ENCODE measurements at places on chromosomes 1 and 21. TPM values are rescaled to one million over a fixed set of nuclear protein-coding genes. Genes with fewer than 3 reads are reported as not detected.

DNASE2B gene
- not detected for total RNA-seq

CAMSAP2 gene
- 52.6 TPM for total RNA-seq

RNPEP gene
- total RNA-seq: 80.5 TPM

HSD3B2 gene
- not detected for total RNA-seq

EVA1C gene
- total RNA-seq: 0.89 TPM

ARHGEF10L gene
- total RNA-seq: 16.1 TPM

FMOD gene
- total RNA-seq: 12.1 TPM

RXFP4 gene
- not detected for total RNA-seq

MCOLN3 gene
- 0.51 TPM for total RNA-seq

PADI2 gene
- 0.13 TPM for total RNA-seq

XCL1 gene
- total RNA-seq: not detected

GRCh38 chr1:65109487-65109886 is 38.5 kb upstream of the AK4 start:
- H3K27me3 ChIP-seq: no peaks in the 10 kb centered on the region
- no peak overlapping the region for H3K27ac ChIP-seq
- H3K4me3 ChIP-seq: no peak overlapping the region
- H3K4me1 ChIP-seq: no peaks in the 10 kb centered on the region

GRCh38 chr1:151408891-151409290 is 9.5 kb downstream of the PSMB4 start:
- H3K4me3 ChIP-seq: no peak overlapping the region
- no peaks in the 10 kb centered on the region for H3K27me3 ChIP-seq
- H3K36me3 ChIP-seq: peaks cover 71% of the 10 kb centered on the region
- peak; percentile 16 for DNase-seq
- H3K27ac ChIP-seq: no peak overlapping the region
- no peaks in the 10 kb centered on the region for H3K4me1 ChIP-seq

- H3K4me3 ChIP-seq: no peak overlapping the region
- peaks cover 5% of the 10 kb centered on the region for H3K4me1 ChIP-seq
- no peak overlapping the region for H3K27ac ChIP-seq
- H3K36me3 ChIP-seq: no peaks in the 10 kb centered on the region
- no peak for DNase-seq
Measured at GRCh38 chr1:171310661-171311087, 3.3 kb upstream of the FMO4 start.

- H3K27ac ChIP-seq: peak overlapping the region; percentile 71
- DNase-seq: peak; percentile 85
- H3K4me3 ChIP-seq: peak overlapping the region; percentile 48
Measured at GRCh38 chr1:230090194-230090711, 23.2 kb downstream of the GALNT2 start.

- peak overlapping the region; percentile 52 for H3K27ac ChIP-seq
- peaks cover 4% of the 10 kb centered on the region for H3K36me3 ChIP-seq
- peak overlapping the region; percentile 48 for H3K4me3 ChIP-seq
- no peaks in the 10 kb centered on the region for H3K27me3 ChIP-seq
Measured at GRCh38 chr1:28751315-28752060, 14.7 kb downstream of the YTHDF2 start.

- H3K4me3 ChIP-seq: no peak overlapping the region
- peaks cover 6% of the 10 kb centered on the region for H3K4me1 ChIP-seq
- no peaks in the 10 kb centered on the region for H3K27me3 ChIP-seq
- no peaks in the 10 kb centered on the region for H3K36me3 ChIP-seq
Measured at GRCh38 chr1:202815120-202815519, 4.4 kb downstream of the PCAT6 start.

DNA sequence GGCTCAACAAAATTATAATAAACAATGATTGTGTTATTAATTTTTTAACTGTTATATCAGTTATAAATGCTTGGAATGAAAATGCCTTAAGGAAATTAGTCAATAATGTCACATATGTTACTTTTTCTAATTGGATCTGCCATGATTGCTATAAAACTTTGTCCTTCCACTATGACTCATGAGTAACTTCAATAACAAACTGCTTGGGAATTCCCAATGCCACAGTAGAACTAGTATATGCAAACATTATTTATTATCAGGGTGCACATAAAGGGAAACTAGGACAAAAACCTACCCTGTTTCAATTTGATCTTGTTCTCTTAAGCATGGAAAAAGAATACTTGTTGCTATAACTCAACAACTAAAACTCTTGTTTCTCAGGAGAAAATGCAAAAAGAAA is 59.1 kb upstream of the PDC start:
- H3K36me3 ChIP-seq: no peaks in the 10 kb centered on the region
- no peak overlapping the region for H3K4me3 ChIP-seq
- H3K27me3 ChIP-seq: no peaks in the 10 kb centered on the region
- H3K4me1 ChIP-seq: no peaks in the 10 kb centered on the region
- no peak overlapping the region for H3K27ac ChIP-seq

DNA sequence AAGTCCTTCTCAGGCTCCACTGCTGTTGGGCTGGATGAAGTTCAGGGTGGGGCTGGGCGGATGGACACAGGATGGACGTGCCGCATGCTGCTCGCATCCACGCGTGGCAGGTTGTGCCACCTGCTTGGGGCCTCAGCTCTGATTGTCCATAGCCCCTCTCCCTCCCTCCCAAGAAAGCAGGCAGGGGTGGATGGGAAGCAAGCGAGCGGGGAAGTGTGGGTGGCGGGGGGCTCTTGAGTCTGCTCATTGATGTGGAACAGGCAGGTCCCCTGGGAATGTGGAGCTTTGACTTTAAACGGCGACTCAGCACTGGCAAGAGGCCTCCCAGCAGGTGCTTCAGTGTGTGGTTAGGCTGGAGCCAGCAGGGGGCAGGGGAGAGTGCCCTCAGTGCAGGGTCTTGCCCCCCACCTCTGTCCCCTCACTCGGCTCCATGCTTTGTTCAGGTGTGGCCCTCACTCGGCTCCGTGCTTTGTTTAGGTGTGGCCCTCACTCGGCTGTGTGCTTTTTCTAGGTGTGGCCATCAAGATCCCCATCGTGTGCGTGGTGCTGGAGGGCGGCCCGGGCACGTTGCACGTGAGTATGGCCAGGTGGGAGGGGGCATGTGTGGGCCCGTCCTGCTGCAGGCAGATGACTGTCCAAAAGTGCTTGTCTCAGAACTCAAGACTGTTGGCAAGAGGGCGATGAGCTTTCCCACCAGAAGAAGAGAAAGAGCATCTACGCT is 23.9 kb downstream of the TRPM2 start:
- no peak for DNase-seq
- H3K4me3 ChIP-seq: no peak overlapping the region
- no peaks in the 10 kb centered on the region for H3K4me1 ChIP-seq
- H3K27ac ChIP-seq: no peak overlapping the region

DNA sequence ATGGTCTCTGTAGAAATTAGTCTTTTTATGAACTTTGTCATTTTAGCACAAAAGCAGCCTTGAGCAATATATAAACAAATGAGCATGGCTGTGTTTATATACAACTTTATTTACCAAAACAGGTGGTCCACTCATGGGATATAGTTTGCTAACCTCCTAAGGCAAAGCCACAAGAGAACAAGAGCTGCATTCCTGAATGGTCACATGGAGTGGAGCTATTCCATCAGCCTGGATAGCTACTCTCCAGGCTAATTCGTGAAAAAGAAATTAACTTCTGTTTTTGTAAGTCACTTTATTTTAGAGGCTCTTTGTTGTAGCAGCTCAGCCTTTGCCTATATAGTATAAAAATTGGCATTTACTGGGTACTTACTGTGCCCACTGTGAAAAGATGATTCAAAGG is 163.3 kb upstream of the FAM78B start:
- DNase-seq: no peak
- H3K36me3 ChIP-seq: no peaks in the 10 kb centered on the region
- no peak overlapping the region for H3K4me3 ChIP-seq
- no peaks in the 10 kb centered on the region for H3K27me3 ChIP-seq
- no peaks in the 10 kb centered on the region for H3K4me1 ChIP-seq

DNA sequence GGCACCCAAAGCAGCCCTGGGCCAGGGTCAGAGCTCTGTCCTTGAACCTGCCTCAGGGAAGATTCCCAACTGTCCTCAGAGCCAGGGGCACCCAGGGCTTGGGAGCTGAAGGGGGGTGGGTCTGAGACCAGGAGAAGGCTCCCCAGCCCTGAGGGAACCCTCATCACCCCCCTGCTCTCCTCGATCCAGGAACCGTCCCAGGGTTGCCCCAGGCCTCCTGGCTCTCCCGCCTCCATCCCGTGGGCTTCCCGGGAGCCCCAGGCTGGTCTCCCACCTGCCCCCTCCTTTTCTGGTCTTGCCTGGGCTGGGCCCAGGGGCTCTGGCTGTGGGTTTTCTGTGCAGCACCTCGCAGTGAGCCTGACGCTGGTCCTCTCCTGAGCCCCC is 6.7 kb upstream of the SAMD11 start:
- H3K27ac ChIP-seq: no peak overlapping the region
- no peak for DNase-seq
- no peaks in the 10 kb centered on the region for H3K36me3 ChIP-seq
- no peaks in the 10 kb centered on the region for H3K27me3 ChIP-seq
- H3K4me3 ChIP-seq: no peak overlapping the region

- no peak for DNase-seq
- no peaks in the 10 kb centered on the region for H3K36me3 ChIP-seq
- H3K27me3 ChIP-seq: no peaks in the 10 kb centered on the region
- no peak overlapping the region for H3K4me3 ChIP-seq
- H3K27ac ChIP-seq: no peak overlapping the region
- H3K4me1 ChIP-seq: no peaks in the 10 kb centered on the region
Measured at GRCh38 chr1:35243691-35244090, 24.8 kb upstream of the ZMYM4 start.

GRCh38 chr1:169694304-169695075 is 16.9 kb downstream of the SELL start:
- no peaks in the 10 kb centered on the region for H3K36me3 ChIP-seq
- no peaks in the 10 kb centered on the region for H3K27me3 ChIP-seq
- no peak overlapping the region for H3K27ac ChIP-seq

DNA sequence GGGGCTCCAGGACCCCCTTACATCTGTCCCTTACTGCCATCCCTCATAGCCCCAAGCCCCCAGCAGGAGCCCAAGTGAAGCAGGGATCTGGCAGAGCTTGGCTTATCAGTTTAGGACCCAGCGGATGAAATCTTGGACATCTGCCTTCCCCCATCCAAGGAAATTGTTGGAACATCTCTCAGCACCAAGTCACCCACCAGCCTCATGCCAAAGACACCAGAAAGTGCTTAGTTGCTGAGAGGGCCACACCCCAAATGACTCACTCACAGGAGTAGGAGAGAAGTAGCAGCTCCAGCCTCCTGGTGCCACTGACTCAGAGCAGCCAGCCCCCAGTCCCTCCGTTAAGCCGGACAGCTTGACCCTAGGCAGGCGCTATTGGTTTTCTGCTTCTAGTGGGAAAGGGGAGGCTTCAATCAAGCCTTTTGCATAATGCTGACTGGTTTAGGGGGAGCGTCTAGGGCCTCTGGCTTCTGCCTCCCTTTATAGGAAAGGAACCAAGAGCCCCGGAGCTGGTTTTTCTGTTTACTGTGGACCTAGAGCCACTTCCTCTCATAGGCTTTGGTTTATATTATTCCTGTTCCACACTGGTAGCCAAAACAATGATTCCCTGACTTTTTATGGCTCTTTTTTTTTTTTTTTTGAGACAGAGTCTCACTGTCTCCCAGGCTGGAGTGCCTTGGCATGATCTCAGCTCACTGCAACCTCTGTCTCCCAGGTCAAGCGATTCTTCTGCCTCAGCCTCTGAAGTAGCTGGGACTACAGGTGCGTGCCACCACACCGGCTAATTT is 114.2 kb upstream of the IPO9 start:
- peak overlapping the region; percentile 99 for H3K27ac ChIP-seq
- DNase-seq: peak; percentile 100
- H3K36me3 ChIP-seq: peaks cover 18% of the 10 kb centered on the region
- peaks cover 71% of the 10 kb centered on the region for H3K4me1 ChIP-seq
- no peaks in the 10 kb centered on the region for H3K27me3 ChIP-seq

- DNase-seq: no peak
- no peak within 1 kb of the TSS for H3K27ac ChIP-seq
- no peaks in the 10 kb centered on the region for H3K27me3 ChIP-seq
- no peaks in the 10 kb centered on the region for H3K4me1 ChIP-seq
Measured at GRCh38 chr1:34792868-34793727, at the start of gene GJA4. Gene GJA4 (plus strand): TSS chr1:34792999. CDS start chr1:34794214, 1,215 bp downstream.

DNA sequence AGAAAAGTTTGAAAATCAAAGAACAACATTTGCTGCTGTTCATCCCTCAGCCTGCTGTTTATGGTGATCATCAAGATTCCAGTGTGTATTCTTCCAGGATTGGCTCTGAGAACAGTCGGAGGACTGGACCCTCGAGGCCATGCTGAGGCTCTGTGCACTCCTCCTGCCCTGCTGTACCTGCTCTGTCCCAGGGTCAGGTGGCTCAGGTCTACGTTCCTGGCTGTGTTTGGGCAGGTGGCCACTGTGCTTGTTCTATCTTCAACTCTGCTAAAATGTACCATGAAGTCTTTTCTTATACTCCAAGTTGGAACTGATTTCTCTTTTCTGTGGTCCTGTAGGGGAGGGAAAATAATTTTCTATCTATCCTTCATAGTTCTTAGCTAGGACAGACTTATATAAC is 175.9 kb downstream of the RWDD3 start:
- no peaks in the 10 kb centered on the region for H3K4me1 ChIP-seq

DNA sequence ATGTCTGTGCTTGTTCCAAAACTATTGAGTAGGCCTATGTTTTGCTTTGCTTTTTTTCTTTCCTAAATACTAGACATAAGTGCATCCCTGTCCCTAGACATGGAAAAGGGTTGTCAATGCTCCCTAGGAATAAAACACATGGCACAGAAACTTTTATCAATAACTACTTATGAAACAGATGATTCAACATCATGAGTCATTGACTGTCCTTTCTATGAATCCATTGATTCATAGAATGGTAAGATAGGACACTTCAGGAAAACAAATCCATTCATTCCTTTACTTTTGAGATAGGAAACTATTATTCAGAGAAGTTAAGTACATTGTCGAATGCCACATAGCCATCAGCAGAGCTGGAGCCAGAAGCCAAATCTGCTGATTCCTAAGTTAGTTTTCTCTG is 147.5 kb downstream of the TSEN15 start:
- no peak overlapping the region for H3K27ac ChIP-seq
- no peak overlapping the region for H3K4me3 ChIP-seq
- no peaks in the 10 kb centered on the region for H3K27me3 ChIP-seq
- peaks cover 9% of the 10 kb centered on the region for H3K4me1 ChIP-seq

DNA sequence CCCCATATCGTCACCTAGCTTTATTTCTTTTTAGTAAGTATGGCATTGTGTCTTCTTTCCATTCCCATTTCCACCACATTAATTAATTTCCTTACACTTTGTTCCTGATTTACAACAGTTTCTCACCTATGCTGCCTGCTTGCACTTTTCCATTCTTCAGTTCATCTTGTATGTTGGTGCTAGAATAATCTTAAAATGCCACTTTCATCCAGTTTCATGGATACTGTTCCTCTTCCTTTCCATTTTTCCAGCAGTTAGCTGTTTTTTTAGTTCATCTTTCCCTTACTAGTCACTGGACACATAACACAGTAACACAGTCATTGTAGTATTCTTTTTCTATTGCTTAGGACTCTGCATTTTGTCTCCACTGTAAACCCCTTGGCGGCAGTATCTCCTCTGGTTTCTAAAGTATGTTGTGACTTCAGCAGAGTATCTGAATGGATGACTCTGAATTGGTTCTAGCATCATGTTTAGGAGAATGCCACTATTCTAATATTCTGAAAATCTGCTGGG is 2.1 kb downstream of the CDC7 start:
- peak; percentile 29 for DNase-seq
- H3K27me3 ChIP-seq: no peaks in the 10 kb centered on the region
- H3K27ac ChIP-seq: no peak overlapping the region

GRCh38 chr1:29921741-29922140 is 685.4 kb downstream of the PTPRU start:
- no peak overlapping the region for H3K27ac ChIP-seq
- no peaks in the 10 kb centered on the region for H3K36me3 ChIP-seq
- H3K27me3 ChIP-seq: 0 out of 2 replicates have a peak, but pooled peaks cover 2% of the 10 kb centered on the region

GRCh38 chr21:34126269-34126668 is 52.9 kb downstream of the MRPS6 start:
- H3K27ac ChIP-seq: peak overlapping the region; percentile 51
- peak; percentile 65 for DNase-seq
- peaks cover 39% of the 10 kb centered on the region for H3K4me1 ChIP-seq

Measured in GM23248 (cell line).